ENCODE measurements at places on chromosomes 11 and 22.

- DNase-seq, result no peak
Observed at GRCh38 chr22:39205344-39206021, 39.3 kb downstream of the PDGFB start.

DNA sequence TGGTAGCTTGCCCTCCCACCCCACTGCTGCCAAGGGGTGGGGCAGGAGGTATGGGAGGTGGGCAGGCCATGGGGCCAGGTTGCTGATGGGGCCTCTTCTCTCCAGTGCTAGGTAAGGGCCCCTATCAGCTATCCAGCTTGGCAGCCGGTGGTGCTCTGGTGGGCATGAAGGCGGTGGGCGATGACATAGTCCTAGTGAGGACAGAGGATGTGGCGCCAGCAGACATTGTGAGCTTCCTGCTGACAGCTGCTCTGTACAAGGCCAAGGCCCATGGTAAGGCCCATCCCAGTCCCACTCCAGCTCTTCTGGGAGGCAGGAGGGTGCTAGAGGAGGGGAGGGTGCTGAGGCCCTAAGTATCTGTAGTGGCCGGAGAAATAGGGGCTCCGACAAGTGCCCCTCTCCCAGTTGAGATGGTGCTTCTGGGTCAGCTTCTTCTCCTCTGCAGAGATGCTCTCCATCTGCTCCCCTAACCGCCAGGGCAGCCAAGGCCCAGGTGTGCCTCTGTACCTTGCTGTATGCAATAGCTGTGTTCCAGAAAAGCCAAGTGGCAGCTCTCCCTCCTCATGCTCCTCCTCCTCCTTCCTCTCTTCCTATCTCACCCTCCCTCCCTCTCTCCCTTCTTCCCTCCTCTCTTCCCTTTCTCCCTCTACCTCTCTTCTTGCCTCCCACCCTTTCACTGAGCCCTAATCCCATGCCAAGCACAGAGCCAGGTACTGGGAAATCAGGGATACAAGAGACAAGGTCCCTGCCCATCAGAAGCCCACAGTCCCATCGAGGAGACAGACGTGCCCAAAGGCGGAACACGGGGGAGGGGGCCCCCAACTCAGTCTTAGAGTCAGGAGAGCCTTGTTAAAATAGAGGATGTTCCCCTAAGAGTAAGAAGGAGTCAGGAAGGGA is 55.3 kb downstream of the OTOG start:
- no peak for DNase-seq

- DNase-seq, result no peak
Observed at GRCh38 chr22:30943368-30943767, 25.2 kb downstream of the MORC2 start.

DNA sequence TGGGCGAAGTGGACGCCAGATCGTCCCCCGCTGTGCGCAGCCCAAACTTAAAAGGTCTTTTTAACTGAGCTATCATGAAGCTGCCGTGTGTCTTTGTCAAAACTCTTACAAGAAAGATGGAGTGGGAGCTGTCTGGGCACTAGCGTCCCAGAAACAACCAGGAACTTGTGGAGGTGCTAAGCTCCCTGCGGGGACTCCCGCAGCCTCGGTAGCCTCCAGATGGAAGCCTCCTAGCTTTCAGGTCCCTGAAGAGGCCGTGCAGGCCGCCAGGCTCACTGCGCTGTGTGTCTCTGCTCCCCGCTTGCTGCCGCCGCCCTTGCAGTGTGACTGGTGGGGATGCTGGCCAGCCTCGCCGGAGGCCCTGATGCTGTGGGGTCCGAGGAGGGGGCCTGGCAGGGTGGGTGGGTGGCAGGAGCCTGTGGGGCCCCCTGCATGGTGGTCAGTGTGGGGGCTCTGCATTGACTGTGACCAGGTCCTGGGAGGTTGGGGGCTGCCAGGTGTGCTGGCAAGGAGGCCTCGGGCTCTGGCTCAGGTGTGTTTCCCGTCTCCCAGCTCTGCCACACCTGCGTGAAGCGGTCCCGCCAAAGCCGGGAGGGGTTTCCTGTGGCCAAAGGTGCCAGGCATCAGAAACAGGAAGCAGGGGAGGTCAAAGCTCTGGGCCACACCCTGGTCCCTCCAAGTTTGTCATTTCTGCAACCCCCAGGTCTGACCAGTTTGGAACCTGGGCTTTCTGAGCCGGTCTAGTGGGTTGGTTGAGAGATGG is 1.2 kb downstream of the TRABD start:
- no peak for DNase-seq

- no peak for DNase-seq
Observed at GRCh38 chr11:6598555-6598954, 4.9 kb downstream of the RRP8 start.

DNA sequence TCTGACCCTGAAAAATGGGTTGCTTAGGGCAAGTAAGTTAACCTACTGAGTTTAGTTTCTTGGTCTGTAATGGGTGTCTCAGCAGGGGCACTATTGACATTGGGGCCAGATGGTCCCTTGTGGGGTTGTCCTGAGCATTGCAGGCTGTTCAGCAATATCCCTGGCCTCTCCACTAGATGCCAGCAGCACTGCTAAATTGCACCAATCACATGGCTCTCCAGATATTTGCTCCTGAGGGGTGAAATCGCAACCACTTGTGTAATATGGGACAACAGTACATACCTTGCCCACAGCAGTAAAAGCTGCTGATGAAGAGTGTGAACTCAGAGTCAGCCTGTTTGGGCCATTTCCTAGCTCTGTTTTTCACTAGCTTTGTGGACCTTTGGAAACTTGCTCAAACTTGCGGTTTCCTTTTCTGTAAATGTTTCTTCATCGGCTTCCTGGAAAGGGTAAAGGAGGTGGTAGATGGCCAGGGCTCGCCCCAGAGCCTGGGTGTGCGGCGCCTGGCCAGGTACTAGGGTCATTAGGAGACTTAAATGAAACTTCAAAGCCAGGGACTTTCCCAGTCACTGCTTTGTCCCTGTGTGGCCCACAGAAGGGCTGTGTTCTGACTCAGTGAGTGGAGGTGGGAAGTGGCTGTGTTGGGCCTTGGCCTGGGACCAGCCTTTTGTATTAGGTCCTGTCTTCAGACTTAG is 13.0 kb downstream of the NCF4 start:
- DNase-seq, result no peak

DNA sequence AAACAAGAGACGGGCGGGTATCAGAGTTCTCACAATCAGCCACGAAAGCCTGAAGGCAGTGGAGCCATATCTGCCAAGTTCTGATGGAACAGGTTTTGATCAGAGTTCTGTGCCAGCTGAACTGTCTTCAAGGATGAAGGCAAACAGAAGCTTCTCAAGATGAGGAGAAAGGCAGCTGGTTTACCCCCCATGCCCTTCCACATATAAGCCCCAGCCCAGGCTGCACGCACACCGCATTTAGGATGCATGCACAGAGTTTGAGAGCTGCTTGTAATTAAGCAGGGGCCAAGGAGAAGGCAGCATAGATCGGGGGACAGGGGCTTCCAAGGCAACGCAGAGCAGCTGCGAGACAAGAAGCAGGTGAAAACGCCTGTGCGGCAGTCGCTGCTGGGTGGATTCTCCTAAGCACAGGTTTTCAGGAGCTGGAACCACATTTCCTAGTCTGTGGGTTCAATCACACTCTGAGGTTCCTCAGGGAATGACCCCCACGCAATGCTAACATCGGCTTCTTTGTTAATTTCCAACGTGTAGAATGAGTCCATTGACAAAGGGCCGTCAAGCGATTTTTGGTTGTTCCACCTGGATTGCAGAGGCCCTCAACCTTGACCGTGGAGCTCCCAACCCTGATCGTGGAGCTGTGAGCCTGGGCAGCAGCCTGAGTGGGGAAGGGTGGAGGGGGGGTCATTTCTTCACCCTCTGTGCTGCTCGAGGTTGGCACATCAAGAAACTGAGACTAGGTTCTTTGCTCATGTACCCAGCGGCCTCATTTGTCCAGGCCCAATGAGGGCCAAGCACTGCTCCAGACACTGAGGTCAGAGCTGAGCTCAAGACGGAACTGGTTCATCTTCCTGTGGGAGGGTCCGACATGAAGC is 81.7 kb upstream of the SHISAL1 start:
- DNase-seq, result no peak

DNA sequence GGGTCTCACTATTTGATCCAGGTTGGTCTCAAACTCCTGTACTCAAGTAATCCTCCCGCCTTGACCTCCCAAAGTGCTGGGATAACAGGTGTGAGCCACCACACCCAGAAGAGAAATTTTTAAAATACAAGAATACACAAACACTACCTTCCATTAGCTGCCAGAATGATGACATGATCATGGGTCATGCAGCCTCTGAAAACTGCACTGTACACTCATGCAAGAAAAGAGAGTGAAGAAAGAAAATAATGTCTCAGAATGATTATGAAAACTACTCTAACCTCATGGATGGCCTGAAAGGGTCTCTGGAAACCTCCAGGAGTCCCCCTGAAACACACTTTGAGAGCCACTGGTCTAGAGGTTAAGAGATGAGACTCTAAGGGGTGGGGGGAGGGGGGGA is 18.8 kb downstream of the VPS37C start:
- no peak for DNase-seq

Measured in activated CD4-positive, alpha-beta T cell treated with anti-CD3 and anti-CD28 coated beads for 24 hours (primary cell).